SK-N-SH (cell line): ENCODE measurements at places on chromosomes 2 and 18. TPM values are rescaled to one million over a fixed set of nuclear protein-coding genes. Genes with fewer than 3 reads are reported as not detected.

NCKAP5 gene
- 0.02 TPM in 2 replicates for polyA plus RNA-seq

DNA sequence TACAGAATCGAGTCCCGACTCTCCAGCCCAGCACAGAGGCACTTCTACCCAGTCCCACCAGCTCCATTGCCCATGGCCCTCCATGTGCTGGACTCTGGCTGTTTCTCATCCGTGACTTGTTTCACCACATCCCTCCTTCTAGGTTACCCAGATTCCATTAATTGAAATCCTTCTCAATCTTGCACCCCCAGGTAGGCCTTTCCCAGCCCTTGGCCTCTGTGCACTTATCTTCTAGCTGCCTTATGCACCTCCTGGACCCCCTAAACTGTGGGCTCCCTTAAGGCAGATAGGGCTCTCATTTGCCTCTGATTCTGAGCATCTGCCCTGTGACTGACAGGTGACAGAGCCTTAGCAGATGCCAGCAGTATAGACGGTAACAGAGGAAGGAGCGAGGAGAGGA is 9.2 kb downstream of the MYCN start:
- DNase-seq = no peak

- no peak for DNase-seq
Measured at GRCh38 chr2:236841389-236841788, 244.3 kb upstream of the COPS8 start.

DNA sequence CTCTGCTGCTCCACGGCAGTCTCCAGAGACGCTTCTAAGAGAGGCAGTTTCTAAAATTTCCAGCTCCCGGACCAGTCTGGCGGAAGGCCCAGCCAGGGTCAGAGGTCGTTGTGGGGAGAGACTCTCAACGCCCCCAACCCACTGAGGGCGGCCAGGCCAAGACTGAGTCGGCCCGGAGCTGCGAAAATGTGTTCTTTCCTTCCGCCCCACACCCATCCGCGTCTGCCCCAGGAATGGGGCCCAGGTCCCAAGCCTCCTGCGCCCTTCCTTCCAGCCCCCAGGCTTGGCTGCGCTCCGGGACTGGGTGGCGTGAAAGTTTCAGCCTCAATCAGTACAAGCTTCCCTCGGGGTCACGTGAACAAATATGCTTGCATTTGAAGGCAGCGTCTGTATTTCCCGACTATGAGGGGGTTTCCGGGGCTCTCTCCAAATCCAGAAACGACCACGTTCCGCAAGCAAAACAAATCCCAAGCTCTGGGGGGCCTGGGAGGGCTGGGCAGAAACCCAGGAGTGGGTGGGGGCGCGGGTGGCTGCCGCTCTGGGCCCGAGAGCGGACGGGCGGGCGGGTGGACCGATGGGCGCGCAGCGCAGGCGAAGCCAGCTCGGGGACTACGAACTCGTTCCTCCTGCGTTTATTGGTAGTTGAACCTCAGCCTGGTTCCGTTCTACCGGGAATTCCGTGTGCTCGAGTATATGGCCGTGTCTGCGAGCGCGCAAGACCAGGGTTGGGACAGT is 3.3 kb downstream of the HOXD3 start:
- no peak for DNase-seq

- no peak for DNase-seq
Measured at GRCh38 chr2:181991171-181991885, 5.7 kb downstream of the PPP1R1C start.

GRCh38 chr18:48819781-48820482 is 130.8 kb downstream of the SMAD7 start:
- DNase-seq = no peak

TMEM163 gene
- polyA plus RNA-seq = not detected in 2 replicates
